ENCODE measurements at places on chromosomes 12 and 14. TPM values are rescaled to one million over a fixed set of nuclear protein-coding genes. Genes with fewer than 3 reads are reported as not detected.

GRCh38 chr12:89244536-89244935 lies 107.8 kb downstream of the DUSP6 start:
- no peak overlapping the region for H3K4me3 ChIP-seq
- DNase-seq: no peak
- no peaks in the 10 kb centered on the region for H3K36me3 ChIP-seq
- H3K27ac ChIP-seq: no peak overlapping the region

CCDC196 gene
- not detected for total RNA-seq

GRCh38 chr12:79858518-79858917 lies 76.4 kb downstream of the PPP1R12A start:
- no peak overlapping the region for H3K4me3 ChIP-seq
- DNase-seq: no peak
- no peak overlapping the region for H3K27ac ChIP-seq

GRCh38 chr12:121866331-121866730 lies 7.7 kb upstream of the HPD start:
- no peaks in the 10 kb centered on the region for H3K27me3 ChIP-seq
- DNase-seq: no peak
- no peak overlapping the region for H3K4me3 ChIP-seq
- no peaks in the 10 kb centered on the region for H3K4me1 ChIP-seq
- no peaks in the 10 kb centered on the region for H3K36me3 ChIP-seq
- H3K27ac ChIP-seq: no peak overlapping the region

DNA sequence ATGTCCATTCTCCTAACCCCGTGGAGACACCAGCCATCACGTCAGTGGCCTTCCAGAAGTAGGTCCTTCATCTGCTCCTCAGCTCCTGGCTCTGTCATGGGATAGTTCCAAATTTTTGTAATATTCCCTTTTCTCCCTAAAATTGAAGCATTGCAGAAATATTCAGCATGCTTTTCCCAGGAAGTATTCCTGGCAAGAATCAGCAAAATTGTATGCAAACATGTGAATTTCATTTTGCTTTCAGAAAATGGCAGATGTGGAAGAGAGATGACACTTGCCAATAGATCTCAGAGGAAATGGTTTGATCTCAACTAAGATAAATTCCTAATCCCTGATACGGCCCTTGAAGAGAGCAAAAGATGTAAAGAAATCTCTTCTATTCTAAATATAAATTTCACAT lies 298.9 kb downstream of the ITPR2 start:
- H3K36me3 ChIP-seq: no peaks in the 10 kb centered on the region
- DNase-seq: no peak
- H3K27me3 ChIP-seq: no peaks in the 10 kb centered on the region
- H3K27ac ChIP-seq: no peak overlapping the region

DNA sequence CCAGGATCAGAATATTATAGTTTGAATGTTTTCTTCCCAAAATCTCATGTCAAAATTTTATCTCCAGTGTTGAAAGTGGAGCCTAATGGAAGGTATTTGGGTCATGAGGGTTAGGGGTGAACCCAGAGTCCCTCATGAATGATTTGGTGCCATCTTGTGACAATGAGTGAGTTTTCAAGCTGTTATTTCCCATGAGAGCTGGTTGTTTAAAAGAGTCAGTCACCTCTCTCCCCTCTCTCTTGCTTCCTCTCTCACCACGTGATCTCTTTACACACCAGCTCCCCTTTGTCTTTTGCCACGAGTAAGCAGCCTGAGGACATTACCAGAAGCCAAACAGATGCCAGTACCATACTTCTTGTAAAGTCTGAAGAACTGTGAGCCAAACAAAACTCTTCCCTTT lies 561.6 kb downstream of the RERGL start:
- no peaks in the 10 kb centered on the region for H3K4me1 ChIP-seq
- DNase-seq: no peak
- no peaks in the 10 kb centered on the region for H3K36me3 ChIP-seq
- H3K27me3 ChIP-seq: no peaks in the 10 kb centered on the region
- no peak overlapping the region for H3K27ac ChIP-seq
- H3K4me3 ChIP-seq: no peak overlapping the region

DNA sequence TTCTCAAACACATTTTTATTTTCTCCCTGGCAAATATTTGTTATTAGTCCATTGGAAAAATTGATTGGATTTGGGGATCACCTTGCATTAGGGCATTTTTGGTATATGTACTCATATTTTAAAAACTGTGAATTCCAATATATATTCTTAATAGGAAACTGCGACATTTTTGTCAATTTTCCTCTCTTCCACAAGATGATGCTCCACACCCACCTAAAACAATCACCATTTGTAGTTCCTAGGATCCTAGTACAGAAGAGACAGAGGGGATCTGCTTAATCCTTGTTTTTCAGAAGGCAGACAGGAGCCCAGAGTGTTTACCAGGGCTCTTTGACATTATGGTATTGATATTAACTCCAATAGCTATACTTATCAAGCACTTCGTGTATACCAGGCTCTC lies 22.8 kb upstream of the OASL start:
- H3K4me1 ChIP-seq: peaks cover 8% of the 10 kb centered on the region
- H3K4me3 ChIP-seq: no peak overlapping the region
- DNase-seq: no peak
- H3K27ac ChIP-seq: no peak overlapping the region
- H3K36me3 ChIP-seq: no peaks in the 10 kb centered on the region
- no peaks in the 10 kb centered on the region for H3K27me3 ChIP-seq

ARHGDIB gene
- 54.4 TPM for total RNA-seq

DNA sequence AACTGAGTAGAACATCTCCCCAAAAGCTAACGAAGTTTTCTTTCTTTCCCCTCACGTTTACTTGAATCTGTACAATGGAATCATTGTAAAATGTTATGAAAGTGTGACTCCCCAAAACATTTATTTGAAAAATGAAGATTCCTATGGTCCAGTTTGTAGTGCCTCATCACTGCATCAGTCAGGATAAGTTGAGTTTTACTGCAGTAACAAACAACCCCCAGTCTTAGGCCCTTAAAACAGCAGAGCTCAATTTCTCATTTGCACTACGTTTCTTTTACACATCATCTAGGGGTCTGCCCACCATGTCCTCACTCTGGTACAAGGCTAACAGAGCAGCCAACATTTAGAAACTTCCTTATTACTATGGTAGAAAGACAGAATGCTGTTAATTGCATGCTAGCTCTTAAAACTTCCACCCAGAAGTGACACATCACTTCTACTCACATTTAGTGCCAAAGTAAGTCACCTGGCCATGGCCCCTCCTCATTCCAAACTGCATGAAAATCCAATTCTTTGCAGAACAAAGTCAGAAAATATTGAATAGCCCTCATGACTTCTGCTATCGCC lies 546.4 kb downstream of the MED13L start:
- no peak overlapping the region for H3K4me3 ChIP-seq
- no peak for DNase-seq
- H3K36me3 ChIP-seq: no peaks in the 10 kb centered on the region
- no peaks in the 10 kb centered on the region for H3K4me1 ChIP-seq
- H3K27ac ChIP-seq: no peak overlapping the region
- no peaks in the 10 kb centered on the region for H3K27me3 ChIP-seq

DNA sequence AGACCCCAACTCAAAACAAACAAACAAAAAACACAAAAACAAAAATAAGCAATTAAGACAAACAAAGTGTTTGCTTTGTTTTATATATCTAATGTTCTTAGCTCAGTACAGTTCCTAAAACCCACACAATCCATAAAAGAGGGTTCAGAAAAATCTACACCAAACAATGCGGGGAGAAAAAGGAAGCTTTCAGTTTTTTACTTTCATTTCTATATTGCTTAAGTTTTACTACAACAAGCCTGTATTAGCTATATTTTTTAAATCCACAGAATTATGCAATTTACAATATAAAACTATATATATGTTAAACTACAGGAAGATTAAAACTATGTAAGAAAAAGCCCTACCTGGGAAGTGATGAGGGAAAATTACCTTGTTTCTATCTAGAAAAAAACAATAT lies 41.4 kb downstream of the CLIP1 start:
- no peak overlapping the region for H3K27ac ChIP-seq
- no peaks in the 10 kb centered on the region for H3K27me3 ChIP-seq
- H3K4me1 ChIP-seq: no peaks in the 10 kb centered on the region

DUSP6 gene
- 40.2 TPM for total RNA-seq

NEUROD4 gene
- total RNA-seq: not detected

KRT6B gene
- total RNA-seq: not detected

DNA sequence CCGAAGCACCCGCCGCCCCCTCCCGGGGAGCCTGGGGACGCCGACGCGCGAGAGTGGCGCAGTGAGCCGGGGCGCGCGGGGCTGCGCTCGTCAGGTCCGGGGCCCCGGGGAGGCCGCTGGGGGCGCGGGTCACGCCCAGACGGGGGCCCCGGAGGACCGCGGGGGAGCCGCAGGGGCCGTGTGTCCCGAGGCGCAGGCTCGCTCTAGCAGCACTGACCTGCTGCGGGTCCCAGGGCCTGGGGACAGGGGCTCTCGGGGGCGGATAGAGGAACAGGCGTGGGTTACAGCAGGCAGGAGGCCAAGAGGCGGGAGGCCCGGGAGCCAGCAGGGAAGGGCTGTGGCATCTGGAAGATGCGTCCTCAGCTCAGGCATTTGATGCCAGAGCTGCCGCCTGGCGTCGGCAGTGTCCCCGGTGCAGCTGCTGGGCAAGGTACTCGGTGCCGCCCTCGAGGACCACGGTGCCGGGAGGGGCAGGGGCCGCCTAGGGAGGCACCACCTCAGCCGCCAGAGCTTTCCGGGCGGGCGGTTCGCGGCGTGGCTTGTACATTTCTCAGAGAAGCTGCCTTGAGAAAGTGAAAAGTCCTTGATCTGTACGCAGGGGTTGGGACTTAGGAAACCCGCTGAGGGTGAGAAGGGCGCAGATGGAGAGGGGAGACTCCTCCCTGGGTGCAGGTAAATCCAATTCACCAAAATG lies 1.2 kb downstream of the WNT5B start:
- peaks cover 16% of the 10 kb centered on the region for H3K4me1 ChIP-seq
- no peaks in the 10 kb centered on the region for H3K36me3 ChIP-seq

DNA sequence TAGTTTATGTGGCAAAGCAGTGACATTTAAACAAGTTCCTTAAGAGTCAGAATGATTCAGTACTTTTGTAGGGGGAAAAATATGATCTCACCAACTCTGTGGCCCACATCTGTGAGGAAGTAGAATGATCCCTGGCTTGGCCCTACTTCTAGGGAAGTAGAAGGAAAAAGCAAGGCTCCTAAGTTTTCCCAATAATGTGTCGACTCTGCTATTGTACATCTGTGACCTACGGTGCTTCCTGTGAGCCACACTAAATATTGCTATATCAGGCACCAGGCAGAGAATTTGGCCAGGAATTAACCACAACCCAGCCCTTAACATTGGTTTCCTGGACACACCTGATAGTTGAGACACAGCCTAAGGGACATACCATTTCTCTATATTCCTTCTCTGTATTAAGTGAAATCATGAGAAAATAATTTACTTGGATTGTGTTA lies 9.3 kb upstream of the NID2 start:
- no peak for DNase-seq
- no peaks in the 10 kb centered on the region for H3K27me3 ChIP-seq
- H3K4me1 ChIP-seq: peaks cover 55% of the 10 kb centered on the region
- H3K27ac ChIP-seq: peak overlapping the region; percentile 80

GRCh38 chr12:110067531-110067930 lies 19.2 kb upstream of the C12orf76 start:
- H3K27me3 ChIP-seq: no peaks in the 10 kb centered on the region

- H3K27ac ChIP-seq: no peak overlapping the region
- no peaks in the 10 kb centered on the region for H3K27me3 ChIP-seq
- no peaks in the 10 kb centered on the region for H3K36me3 ChIP-seq
- no peak for DNase-seq
- no peak overlapping the region for H3K4me3 ChIP-seq
Measured at GRCh38 chr12:130199581-130200390, 37.5 kb downstream of the FZD10 start.

RHOF gene
- 22.8 TPM for total RNA-seq

GRCh38 chr14:39145266-39145966 lies 24.7 kb downstream of the TRAPPC6B start:
- no peaks in the 10 kb centered on the region for H3K27me3 ChIP-seq
- H3K36me3 ChIP-seq: peaks cover under 1% of the 10 kb centered on the region
- no peak overlapping the region for H3K4me3 ChIP-seq
- H3K27ac ChIP-seq: no peak overlapping the region
- no peaks in the 10 kb centered on the region for H3K4me1 ChIP-seq

STAC3 gene
- 7.3 TPM for total RNA-seq

RPL10L gene
- not detected for total RNA-seq

- no peak for DNase-seq
- H3K36me3 ChIP-seq: no peaks in the 10 kb centered on the region
- no peaks in the 10 kb centered on the region for H3K27me3 ChIP-seq
- H3K4me3 ChIP-seq: no peak overlapping the region
Measured at GRCh38 chr12:96698965-96699364, 208.1 kb upstream of the NEDD1 start.

DNA sequence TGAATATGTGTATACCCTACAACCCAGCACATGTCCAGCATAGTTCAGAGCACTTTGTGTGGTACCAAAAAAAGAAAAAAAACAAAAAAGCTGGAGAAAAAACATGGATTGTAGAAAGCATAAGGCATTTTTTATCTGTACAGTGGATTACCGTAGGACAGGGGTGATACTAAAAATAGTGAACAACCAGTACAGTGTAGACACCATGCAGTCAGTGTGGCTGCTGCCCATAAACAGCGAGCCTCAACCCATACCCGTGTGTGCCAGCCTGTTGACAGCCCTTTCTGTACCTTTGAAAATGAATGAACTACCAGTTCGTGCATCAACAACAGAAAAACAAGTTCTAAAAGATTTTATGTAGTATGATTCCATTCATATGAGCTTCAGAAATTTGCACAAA lies 25.1 kb downstream of the RASSF8 start:
- peaks cover 7% of the 10 kb centered on the region for H3K4me1 ChIP-seq
- H3K36me3 ChIP-seq: no peaks in the 10 kb centered on the region
- no peak for DNase-seq
- H3K27ac ChIP-seq: no peak overlapping the region

- H3K27me3 ChIP-seq: no peaks in the 10 kb centered on the region
- H3K36me3 ChIP-seq: no peaks in the 10 kb centered on the region
- H3K4me3 ChIP-seq: no peak overlapping the region
- no peak overlapping the region for H3K27ac ChIP-seq
Measured at GRCh38 chr14:97275276-97275675, 478.1 kb downstream of the VRK1 start.

DNA sequence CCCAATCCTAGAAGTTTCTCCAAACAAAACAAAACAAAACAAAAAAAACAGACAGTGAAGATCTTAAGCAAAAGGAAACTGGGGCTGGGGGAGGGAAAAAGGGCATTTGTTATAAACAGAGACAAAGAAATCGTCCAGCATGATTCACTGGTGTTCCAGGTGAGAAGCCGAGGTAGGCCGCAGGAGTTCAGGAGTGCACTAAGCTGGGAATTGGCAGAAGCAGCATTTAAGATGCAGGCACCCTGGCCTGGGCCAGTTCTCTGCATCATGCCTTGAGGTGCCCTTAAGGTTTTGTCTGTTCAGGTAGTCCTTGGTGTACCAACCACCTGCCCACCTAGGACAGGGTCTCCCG lies 11.2 kb downstream of the TBX3 start:
- H3K4me1 ChIP-seq: peaks cover 22% of the 10 kb centered on the region
- peak overlapping the region; percentile 10 for H3K4me3 ChIP-seq
- H3K27me3 ChIP-seq: no peaks in the 10 kb centered on the region
- H3K36me3 ChIP-seq: peaks cover 31% of the 10 kb centered on the region
- DNase-seq: no peak
